ENCODE measurements at places on chromosomes 1 and 21.

- DNase-seq, result no peak
Observed at GRCh38 chr1:156344409-156344808, 6.1 kb downstream of the TSACC start.

DNA sequence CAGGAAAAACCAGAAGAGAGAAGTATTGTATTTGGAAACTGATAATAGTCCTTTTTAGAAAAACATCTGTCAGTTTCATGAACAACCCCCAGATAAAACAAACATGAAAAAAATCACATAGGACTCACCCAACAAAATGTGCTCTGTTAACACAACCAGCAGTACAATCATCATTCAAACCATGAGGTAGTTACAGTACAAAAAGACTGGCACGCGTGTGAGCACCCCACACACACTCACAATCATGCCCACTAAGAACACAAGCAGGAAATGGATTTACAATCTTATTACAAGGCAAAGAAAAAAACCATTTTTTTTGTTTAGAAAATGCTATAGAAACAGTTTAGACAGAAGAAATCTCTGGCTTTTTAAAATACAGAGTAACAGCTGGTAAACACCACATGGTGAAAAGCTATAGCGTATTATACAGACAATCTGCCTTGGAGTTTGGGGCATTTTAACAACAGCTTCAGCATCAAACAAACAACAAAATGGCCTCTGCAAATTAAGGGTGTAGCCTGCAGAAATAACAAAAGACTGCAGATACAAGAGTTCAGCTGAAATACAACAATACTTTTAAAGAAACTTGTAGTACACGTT is 180.0 kb downstream of the CDC7 start:
- DNase-seq, result no peak

DNA sequence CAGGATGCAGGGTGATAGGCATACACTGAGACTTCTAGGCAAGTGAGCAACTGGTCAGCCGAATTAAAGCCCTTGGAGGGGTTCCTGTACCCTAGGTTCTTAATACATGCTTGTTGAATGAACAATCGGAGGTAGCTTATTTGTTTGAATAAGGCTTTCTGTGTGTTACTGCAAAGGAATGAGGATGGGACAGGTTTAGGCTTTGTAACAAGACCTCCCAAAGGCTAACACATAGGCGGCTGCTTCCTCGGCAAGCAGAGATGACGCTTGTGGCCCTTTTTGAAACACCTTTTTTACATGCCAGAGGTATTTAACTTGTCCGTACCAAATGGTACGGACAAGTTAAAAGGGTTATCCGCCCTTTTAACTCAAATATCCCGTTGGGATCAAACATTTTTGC is 511.6 kb downstream of the KIF26B start:
- no peak for DNase-seq

GRCh38 chr1:147272042-147272441 is 29.6 kb downstream of the CHD1L start:
- no peak for DNase-seq

DNA sequence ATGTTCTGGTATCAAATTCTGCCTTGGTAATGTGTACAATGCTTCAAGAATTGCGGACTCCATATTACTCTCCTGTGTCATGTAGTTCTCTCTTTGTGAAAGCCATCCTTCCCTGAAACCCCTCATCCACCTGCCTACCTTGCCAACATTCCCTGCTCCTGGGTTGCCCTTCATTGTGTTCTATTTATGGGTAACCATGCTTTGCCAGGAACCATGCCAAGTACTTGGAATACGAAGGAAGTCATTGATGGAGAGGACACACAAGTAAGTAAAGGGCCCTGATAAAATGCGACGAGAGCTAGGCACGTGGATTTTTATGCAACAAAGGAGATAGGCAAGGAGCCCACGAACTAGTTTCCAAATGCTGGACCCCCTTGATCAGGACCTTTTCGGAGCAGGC is 300.8 kb downstream of the DISC1 start:
- DNase-seq, result no peak

DNA sequence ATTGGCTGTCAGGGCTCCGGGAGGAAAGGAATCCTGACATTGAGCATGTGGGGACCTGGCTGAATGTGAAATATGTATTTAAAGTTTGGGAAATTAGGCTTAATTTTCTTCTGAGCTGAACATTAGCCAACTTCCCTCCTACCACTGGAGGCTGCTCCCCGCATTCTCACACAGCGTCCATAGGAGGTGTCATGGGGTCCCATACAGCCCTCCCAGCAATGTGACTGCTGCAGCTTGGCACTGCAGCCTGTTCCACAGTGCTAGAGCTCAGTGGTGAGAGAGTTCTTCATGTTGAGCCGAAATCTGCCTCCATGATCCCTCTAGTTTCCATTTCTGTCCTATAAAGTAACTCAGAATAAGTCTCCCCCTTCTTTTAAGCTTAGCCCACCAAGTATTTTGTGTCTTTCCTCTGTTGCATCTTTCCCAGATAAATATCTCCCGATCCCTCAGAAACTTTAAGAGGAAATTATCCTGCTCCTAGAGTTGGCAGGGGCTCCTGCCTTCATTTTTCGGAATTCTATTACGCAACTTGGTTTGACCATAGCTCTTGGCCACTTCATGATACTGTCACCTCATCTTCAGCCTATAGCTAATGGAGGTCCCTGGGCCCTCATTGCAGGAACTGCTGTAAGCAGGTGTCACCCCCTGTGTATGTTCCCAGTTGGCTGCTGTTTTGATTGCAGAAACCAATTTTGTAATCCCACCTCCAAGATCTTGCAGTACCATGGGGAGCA is 2.0 kb downstream of the FCRL6 start:
- DNase-seq, result no peak

DNA sequence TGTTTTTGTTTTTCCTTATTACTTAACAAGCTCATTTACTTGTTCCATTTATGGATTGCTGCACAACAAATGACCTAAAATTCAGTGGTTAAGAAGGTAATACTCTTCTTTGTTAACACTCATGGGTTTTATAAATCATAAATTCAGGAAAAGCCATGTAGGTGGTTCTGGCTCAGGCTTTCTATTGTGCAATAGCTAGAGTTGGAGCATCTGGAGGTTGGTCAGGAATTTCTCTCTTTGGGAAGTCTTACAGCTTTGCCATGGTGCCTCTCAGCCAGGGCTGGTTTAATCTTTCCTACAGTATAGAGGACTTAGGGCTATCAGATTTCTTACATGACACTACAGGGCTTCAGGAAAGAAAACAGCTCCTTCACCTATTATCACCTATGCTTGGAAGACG is 1677.1 kb downstream of the KCNT2 start:
- DNase-seq, result no peak

DNA sequence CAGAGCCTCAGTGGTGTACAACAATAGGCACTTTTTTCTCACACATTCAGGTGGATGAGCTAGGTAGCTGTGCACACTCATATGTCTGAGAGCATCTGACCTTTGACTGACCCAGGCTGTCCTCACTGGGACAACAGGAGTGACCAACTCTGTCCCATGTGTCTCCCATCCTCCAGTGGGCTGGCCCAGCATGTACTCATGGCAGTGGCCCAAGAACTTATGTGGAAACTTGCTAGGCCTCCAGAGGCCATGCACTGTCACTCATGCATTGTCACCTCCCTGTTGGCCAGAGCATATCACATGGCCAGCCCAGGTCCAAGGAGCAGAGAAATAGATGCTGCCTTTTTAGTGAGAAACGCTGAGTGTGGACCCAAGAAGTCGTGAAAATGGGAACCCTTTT is 158.8 kb downstream of the IGSF21 start:
- DNase-seq, result no peak

- no peak for DNase-seq
Observed at GRCh38 chr1:165116171-165116570, 240.3 kb downstream of the LMX1A start.

GRCh38 chr1:1629430-1630190 is 2.4 kb upstream of the MMP23B start:
- DNase-seq, result peak; percentile 53

GRCh38 chr21:26753822-26754221 is 91.4 kb downstream of the ADAMTS1 start:
- no peak for DNase-seq

- DNase-seq, result no peak
Observed at GRCh38 chr1:93078203-93078602, 880 bp upstream of the MTF2 start.

GRCh38 chr1:183270541-183271141 is 84.6 kb downstream of the LAMC2 start:
- DNase-seq, result no peak

GRCh38 chr1:60113596-60113995 is 40.0 kb upstream of the C1orf87 start:
- no peak for DNase-seq

- no peak for DNase-seq
Observed at GRCh38 chr1:164337885-164338284, 221.1 kb upstream of the PBX1 start.

DNA sequence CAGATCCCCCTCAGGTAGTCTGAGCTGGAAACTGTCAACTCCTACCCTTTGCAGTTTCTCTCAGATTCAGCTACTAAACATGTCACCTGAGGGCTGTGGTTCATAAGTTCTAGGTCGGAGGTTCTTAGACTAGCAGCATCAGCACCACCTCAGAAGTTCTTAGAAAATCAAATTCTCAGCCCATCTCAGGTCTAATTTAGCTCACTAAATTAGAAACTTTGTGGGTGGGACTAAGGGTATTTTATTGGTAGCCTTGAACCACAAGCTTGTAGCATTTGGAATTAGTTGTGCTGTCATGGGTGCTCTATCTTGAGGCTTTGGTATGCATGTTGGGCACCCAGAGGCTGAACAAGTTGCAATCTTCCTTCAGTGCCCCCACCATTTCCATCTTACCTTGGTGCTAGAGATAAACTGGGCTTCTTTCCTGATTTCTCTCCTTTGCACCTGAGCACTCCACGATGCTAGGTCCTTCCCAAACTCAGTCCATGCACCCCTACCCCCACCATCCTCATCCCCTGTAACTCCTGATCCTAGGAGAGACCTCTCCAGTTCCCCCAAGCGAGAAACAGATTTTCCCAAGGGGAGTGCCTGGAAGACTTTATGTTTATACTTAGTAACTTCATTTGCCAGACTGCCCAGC is 54.2 kb downstream of the S1PR1 start:
- no peak for DNase-seq

DNA sequence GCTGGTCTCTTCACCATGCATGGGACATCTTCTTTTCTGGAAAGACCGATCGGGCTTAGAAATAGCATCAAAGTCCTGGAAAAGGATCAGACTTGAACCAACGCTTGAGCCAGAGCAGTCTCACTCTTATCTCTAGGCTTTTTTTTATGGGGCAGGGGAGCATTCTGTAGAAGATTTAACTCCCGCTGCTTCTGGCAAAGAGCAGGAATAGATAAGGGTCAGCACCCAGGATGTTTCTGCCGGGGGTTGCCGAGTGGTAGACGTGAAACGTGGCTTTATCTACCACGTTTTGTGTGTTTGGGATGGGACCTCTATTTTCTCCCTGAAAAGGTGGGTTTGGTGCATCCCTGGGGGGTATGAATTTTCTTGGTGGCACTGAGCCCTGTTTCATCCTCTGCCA is 18.8 kb downstream of the SPSB1 start:
- no peak for DNase-seq

DNA sequence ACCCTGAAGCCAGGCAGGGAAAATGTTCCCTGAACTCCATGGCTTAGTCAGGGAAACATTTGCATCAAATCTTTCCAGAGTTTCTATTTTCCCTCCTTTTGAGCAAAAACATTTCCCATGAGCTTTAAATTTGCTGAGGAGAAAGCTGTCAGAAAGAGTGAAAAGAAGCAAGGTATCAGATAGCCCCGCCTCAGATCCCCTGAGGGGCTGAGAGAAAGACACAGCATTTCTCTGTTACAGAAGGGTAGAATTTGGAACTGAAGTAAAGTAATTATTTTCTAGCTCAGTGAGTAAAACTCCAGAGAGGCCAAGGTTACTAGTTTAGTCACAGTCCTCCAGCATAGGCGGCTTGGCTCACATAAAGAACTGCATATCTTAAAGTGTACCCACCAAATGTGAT is 10.6 kb downstream of the FMO1 start:
- no peak for DNase-seq

GRCh38 chr1:207910591-207911354 is at the start of gene CD34:
Gene CD34, minus strand, starts transcription at chr1:207911125. Its CDS starts 45 bp downstream, at chr1:207911080.
- DNase-seq, result peak; percentile 84

DNA sequence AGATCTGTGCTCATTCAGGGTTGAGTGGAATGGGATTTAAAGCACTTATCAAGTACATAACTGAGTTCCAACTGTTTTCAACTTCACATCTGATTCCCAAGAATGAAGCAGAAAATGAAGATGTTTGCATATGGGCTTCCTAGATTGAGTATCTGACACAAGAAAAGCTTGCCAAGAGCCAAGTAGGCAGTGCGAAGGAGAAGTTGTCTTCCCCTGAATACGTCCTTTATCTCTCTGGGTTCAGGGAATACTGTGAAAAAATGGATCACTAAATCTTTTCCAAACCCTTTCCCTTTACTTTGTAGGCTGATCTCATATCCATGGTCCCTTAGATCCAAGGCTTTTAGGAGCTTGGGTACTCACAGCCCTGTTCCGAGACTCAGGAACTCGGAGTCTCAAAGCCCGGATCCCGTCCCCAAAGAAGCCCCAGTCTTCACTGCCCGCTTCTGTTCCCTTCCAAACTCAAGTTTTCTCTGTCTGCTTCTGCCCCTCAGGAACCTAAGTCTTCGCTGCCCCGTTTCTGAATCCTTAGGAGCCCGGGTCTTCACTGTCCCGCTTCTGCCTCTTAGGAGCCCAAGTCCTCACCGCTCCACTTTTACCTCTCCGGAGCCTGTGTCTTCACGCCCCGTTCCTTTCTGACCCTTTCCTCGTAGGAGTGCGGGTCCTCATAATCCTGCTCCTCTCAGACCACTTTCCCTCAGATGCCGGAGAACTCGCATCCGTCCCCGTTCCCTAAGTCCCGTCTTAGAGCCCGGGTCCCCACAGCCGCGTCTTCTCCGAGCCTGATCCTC is 616 bp downstream of the TAF12 start:
- no peak for DNase-seq

DNA sequence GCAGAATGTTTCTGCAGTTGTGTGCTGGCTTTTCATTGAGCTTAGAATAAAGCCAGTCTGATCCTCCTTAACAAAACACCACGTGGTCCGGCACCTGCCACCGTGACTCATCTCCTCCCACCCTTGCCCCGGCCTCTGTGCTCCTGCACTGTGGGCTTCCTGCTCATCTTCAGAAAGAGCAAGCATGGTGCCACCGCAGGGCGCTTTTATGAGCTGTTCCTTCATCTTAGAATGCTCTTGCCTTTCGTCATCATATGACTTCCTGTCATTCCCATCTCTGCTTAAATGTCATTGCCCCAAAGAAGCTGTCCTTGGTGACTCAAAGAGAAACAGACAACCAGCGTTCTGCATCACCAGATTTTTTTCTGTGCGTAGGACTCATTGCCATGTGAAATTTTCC is 117.8 kb downstream of the HHAT start:
- DNase-seq, result no peak

GRCh38 chr1:60224523-60224922 is 151.0 kb upstream of the C1orf87 start:
- no peak for DNase-seq

Measured in Right ventricle myocardium superior (tissue), 1 donor.